ENCODE measurements at places on chromosomes 6 and 20.

- DNase-seq = no peak
Observed at GRCh38 chr6:14645841-14646240, 528.3 kb downstream of the CD83 start.

DNA sequence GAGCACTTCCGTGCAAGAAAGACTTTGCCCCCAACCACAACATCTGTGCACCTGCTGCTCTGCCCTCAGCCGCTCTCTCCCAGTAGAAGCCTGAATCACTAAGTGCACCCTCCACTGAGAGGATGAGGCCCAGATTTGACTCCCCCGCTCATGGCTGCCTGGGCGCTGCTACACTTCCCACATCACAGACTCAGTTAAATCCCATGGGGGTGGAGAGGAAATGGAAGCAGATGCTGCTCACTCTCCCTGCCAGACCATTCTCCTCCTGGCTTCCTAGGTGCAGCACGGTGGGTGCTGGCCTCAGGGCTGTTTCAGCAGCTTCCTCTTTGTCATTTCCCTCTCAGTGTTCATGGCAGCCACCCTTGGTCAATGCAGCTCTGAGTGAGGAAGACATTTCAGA is 4.8 kb downstream of the CST5 start:
- no peak for DNase-seq

DNA sequence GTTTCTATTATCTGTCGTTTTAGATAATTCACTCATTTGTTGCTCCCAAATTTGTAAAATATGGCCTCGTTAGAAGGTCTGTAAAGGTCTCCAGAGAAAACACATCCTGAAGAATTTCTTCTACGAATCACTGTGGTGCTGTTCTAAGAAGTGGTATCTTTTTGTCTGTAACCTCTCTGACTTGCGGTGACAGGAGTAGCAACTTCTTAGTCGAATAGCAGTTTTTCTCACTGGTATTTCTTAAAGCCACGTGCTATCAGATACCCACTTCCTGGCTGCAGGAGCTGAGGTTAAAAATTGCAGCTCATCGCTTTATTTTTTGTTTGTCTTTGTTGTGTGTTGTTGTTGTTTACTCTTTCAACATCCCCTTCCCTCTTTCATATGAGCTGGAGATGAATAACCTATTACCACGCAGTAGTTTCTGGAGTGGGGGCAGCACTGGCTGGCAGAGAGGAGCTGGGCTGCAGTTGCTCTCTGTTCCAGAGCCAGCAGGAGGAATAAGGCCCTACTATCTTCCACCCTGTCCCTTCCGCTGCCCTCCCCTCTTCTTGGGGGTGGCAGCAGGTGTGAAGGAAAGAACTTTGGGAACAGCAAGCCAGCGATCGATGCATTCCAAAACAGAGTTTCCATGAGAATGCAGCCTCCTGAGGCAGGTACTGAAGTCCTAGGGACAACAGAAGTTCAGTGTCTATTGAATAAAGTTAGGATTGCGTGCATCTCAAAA is 64.7 kb downstream of the C6orf118 start:
- DNase-seq = no peak

GRCh38 chr6:6951355-6951754 is 156.4 kb upstream of the RREB1 start:
- DNase-seq = no peak

GRCh38 chr20:16803965-16804792 is 56.0 kb downstream of the OTOR start:
- DNase-seq = peak; percentile 19

DNA sequence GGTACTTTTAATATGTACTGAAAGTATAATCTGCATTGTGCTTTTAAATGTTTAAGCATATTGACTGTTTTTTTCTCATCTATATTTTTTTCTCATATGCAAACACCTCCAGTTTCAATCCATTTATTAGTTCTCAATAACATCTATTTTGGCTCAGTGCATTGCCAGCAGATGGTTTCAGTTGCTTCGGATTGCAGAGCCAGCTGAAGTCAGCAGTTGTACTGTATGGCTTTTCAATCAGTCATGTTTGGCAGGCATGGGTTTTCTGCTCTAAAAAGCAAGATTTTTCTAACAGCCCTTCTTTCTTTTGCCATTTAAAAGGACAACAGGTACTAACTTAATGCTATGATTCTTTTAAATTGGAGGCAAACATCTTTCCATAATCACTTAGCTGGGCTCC is 121.2 kb downstream of the CD109 start:
- no peak for DNase-seq

GRCh38 chr6:24545691-24546090 is 50.9 kb downstream of the ALDH5A1 start:
- DNase-seq = no peak

DNA sequence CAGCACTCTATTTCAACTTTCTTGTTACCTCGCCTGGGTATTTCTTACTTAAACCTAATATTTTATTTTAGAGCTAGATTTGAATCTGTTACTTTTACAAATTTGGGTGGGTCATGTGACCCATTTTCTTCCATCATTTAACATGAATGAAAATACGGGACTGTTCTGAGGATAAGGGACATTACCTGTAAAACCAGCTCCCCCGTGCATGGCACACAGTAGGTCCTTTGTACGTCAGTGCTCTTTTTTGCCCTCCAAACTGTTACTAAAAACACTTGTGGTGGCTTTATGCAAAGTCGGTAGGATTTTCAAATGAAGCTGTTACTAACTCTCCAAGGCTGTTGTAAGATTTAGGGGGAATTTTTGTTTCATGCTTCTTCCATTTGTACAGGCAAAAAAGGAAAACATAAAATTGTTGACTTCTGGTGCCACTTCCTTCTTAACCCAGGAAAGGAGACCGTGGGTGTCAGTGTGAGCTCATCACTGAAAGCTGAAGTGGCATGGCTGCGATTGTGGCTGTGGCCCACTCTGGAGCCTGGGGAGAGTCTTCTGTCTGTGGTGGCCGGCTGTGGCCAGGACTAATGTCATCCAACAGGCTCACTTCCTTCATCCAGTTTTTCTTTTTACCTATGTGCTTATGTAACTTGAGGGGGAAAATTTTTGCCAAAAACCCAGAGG is 40.2 kb upstream of the PXDC1 start:
- DNase-seq = no peak

DNA sequence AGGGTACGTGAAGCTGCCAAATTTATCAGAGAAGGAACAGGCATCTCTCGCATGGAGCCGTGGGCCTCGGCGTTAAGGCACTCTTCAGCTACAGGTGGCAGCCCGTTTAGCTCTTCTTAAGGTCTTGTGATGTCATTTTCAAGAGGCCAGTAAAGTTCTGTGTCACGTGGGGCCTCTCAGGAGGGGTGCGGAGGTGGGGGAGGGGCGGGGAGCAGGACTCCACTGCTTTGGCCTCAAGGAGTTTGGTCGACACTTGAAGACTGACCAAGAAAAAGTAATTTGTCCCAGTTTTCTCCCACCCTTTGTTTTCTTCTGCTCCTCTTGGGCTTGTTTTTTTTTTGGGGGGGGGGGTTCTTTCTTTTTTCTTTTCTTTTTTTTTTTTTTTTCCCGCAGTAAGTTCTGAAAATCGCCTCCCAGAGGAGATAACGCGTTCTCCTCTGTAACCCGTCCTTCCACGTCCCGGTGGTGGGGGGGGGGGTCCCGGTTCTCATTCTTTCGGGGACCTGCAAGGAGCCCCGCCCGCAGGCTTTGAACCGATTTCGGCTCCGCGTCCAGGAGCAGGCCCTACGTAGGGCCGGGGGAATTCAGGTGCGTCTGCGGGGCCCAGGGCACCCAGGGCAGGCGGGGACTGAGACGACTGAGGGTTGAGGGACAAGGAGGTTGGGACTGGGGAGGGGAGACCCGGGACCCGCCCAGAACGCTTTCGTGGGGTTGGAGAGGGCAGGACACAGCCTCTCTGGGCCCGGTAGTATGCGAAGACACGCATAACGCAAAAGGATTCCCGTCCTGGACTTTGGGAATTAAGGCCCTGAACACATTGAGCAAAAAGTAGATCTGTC is 26.0 kb downstream of the GPX6 start:
- DNase-seq = no peak

- no peak for DNase-seq
Observed at GRCh38 chr6:7697820-7698623, 27.9 kb upstream of the BMP6 start.

- DNase-seq = no peak
Observed at GRCh38 chr20:40781327-40782042, 92.4 kb upstream of the MAFB start.

DNA sequence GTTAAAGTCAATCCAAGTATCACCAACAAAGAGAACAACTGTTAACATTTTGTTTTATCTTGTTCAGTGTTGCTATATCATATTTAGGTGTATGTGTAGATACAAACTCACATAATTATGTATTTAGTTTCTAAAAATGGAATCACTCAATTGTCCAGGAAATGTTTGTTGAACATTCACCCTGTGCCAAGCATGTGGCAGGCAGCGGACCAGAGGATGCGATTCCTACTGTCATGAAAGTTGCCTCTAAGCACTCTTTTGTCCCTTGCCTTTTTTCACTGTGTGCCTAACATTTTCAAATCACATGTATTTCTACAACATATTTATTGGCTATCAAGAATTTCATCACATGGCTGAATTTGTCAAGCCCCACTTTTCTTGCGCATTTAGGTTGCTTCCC is 16.9 kb upstream of the TGM2 start:
- DNase-seq = no peak

DNA sequence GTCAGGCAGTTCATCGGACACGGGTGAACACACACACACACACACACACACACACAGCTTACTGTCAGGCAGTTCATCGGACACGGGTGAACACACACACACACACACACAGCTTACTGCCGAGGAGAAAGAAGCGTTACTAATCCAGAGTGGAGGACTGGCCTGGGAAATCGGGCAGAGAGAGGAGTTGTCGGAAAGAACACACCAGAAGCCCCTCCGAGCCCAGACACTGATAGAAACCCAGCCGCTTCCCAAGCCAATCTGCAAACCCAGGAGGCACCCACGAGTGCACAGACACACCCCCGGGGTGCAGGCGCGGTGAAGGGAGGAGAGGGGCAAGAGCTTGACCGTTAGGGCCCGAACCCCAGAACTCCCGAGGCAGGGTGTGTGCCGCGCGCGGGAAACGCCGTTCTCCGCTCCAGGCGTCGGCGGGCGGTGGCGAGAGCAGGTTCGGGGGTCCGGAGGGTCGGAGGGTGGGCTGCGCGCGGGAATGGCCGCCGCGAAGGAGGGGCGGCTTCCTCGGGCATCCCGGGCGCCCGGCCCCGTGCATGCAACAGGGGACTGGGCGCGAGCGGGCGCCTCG is 636 bp downstream of the ELOVL2 start:
- DNase-seq = no peak

DNA sequence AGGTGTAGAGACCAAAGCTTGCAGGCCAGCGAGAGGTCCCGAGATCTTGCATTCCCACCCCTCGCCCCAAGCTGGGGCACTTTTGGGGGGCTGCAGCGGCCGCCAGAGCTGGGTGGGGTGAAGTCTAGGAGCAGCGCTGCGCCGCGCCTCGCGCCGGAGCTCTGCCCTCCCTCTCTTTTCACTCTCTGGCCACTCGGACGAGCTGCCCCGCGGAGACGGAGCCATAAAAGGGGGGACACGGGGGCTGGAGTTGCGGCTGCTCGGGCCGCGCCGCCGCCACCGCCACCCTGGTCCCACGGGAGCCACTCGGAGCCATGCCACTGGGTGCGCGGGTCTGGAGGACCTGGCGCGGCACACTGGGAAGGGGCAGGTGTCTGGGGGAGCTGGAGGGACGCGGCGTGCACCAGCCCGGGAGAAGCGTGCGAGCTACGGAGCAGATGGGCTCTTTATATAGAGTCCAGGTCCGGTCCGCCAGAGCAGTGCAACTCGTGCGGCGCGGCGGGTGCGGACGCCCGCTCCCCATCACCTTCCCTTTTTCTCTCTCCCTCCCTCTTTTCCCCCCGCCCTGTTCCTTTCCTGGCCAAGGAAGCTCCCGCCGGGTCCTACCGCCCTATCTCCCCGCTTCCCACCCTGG is 687 bp upstream of the HTR1B start:
- no peak for DNase-seq

GRCh38 chr6:14444295-14444972 is 326.9 kb downstream of the CD83 start:
- DNase-seq = no peak

GRCh38 chr6:4192173-4192572 is 56.8 kb upstream of the ECI2 start:
- no peak for DNase-seq

DNA sequence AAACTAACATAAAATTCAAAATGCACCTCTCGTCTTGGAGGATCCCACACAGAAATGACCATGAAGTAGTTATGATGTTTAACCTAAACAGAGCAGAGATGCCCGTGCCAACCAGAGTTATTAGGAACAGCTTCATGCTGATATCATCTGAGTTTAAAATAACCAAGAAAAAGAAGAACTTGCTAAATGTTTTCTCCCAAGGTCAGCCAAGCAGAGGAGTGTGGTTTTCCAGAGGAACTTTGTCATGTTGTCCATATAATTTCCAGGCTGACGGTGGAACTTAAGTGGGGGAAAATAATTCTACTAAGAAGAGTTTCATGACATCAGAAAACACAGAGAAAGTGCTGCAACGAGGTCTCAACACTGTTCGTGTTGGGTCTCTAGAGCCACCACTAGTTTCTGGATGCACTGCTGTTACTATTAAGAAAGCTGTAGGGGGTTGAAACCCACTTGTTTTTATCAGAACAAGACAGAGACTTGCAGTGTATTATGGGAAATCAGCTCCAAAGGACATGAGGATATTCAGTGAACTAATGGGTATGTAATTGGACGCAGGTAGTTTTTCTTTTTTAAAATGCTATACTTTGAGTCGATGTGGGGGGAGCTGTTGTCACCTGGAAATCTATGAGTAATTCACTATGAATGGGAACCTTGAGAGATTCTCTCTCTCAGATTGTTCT is 5.2 kb downstream of the AGPAT4 start:
- DNase-seq = no peak

GRCh38 chr6:53119772-53120409 is 28.8 kb downstream of the GCM1 start:
- no peak for DNase-seq

DNA sequence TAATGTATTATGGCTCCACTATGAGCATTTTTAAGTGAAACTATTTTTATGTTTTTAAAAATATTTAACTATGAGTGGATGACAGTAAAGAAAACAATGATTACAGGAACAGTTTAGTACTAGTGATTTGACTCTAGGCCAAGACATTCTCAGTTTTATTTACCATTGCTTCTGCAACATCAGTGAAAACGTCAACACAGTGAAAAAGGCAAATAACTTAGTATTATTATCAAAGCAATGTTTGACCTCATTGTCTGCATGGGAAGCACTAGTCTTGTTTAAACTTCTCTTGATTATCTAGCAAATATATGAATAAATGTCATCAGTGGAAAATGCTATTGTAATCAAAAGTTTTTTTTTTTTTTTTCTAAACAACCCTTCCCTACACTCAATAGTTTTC is 165.0 kb downstream of the HTR1B start:
- DNase-seq = no peak

- no peak for DNase-seq
Observed at GRCh38 chr6:36718560-36718959, 20.9 kb downstream of the RAB44 start.

DNA sequence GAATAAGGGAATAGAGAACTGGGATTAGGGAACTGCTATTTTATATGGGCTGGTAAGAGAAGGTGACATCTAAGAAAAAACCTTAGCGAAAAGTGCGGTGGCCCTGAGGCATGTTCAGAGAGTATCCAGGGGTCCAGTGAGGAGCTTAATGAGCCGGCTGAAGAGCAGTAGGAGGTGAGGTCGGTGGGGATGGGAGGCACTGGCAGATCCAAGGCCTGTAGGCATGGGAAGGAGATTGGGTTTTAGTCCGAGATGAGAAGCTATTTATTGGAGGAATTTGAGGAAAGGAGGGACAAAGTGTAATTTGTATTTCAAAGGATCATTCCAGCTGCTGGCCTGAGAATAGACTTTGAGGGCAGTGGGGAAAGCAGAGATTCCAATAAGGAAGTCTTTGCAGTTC is 123.8 kb downstream of the QKI start:
- no peak for DNase-seq
